Brain (organoid and tissue), 16 donors: ENCODE measurements at places on chromosomes 13 and 19. TPM values are rescaled to one million over a fixed set of nuclear protein-coding genes. Genes with fewer than 3 reads are reported as not detected.

KLK14 gene
- polyA plus RNA-seq = 0.70 TPM

ZNF813 gene
- 0.53 TPM for polyA plus RNA-seq

DUXA gene
- not detected for polyA plus RNA-seq

PSG11 gene
- not detected for polyA plus RNA-seq

ZNF829 gene
- 0.58 TPM for polyA plus RNA-seq

EFNA2 gene
- polyA plus RNA-seq = 14.9 TPM

ZNF723 gene
- polyA plus RNA-seq = not detected

ZNF90 gene
- 3.3 TPM for polyA plus RNA-seq

LRRC8E gene
- 1.3 TPM for polyA plus RNA-seq

ZNF761 gene
- 2.8 TPM for polyA plus RNA-seq

CEACAM21 gene
- not detected for polyA plus RNA-seq

SIAH3 gene
- polyA plus RNA-seq = 0.39 TPM

RYR1 gene
- polyA plus RNA-seq = 10.2 TPM

MPHOSPH8 gene
- polyA plus RNA-seq = 15.0 TPM

CD209 gene
- polyA plus RNA-seq = 1.8 TPM

PSG1 gene
- not detected for polyA plus RNA-seq

A1BG gene
- 27.1 TPM for polyA plus RNA-seq

SAFB2 gene
- polyA plus RNA-seq = 40.9 TPM

DNAAF3 gene
- polyA plus RNA-seq = 0.64 TPM

ADGRE2 gene
- 0.73 TPM for polyA plus RNA-seq

PEG3 gene
- polyA plus RNA-seq = 5.4 TPM

DCT gene
- polyA plus RNA-seq = 0.31 TPM

CEACAM20 gene
- polyA plus RNA-seq = not detected
